ENCODE measurements at places on chromosomes 7 and 10.

DNA sequence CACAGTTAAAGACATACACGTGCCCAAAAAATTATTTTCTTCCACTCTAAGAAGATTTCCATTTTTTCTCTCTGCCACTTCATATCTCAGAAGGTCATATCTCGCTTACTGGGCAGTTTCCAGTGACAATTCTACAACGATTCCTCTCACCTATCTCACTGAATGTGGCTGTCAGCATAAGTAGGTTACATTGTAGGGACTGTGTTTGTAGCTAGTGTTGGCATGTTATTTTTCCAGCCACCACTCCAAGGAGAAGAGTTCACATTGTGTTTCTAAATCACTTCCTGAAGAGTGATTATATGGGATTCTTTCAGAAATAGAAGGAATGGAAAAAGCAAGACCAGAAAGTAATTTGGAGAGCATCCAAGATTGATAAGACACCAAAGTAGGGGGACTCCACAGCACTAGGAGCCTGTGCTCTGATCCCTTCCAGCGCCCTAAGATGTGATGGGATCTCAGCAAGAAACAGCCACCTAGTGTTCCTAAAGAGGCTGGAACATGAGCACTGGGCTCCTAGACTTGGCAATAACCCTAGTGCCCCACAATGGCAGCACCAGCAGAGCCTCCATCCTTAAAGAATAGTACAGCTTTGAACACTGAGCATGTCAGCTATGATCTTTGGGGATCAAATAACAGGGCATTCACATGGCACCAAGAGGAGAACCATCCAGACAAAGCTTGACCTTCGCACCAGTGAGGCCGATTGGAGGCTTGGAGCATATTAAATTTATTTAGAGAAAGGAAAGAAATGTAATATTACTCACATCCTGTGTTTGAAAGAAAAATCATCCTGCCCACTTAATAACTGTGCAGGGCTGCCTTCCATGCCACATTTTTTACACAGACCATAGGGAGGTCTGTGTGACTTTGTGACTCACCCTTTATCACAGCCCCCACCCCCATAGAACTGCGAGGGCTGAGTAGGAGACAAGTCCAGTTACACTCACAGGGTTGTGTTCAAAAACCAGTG is 51.8 kb downstream of the CAV1 start:
- peak; percentile 94 for DNase-seq

- DNase-seq, result peak; percentile 80
Observed at GRCh38 chr10:34121781-34122622, 693.1 kb downstream of the PARD3 start.

- DNase-seq, result no peak
Observed at GRCh38 chr7:150398965-150399320, 19.8 kb downstream of the ZNF775 start.

GRCh38 chr7:89760690-89761089 is 393.6 kb upstream of the STEAP1 start:
- no peak for DNase-seq

GRCh38 chr7:150357771-150358427 is 10.7 kb upstream of the REPIN1 start:
- no peak for DNase-seq

DNA sequence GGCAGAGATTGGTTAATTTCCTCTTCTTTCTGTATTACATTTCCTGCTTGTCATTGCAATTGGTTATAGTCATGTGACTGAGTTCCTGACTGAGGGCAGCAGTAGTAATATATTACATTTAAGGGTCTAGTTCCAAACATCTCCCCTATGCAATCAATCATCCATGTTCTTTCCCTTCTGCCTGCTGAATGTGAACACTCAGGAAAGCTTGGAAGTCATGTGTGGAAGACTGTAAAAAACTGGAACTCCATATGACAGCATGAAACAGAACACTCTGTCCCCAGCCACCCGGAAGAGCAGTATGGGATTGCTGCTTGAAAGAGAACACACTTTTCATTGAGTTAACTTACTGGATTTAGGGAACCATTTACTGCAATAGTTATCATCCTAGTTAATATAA is 459.7 kb upstream of the SEMA3A start:
- DNase-seq, result no peak

DNA sequence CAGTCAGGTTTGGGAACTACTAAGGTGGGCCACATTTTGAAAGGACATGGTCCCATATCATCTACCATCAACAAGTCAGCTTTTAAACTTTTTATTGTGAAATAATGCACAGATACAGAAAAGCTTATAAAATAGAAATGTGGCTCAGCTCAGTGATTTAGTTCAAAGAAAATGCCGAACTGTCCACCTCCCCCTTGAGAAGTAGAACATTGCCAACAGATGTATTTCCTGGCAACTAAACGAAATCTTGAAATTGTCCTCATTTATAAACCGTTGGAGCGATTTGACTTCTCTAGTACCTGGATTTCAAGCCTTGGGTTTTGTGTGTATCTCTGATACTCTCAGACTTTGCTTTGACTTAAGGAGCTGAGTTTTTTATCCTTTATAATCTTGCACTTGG is 32.7 kb upstream of the SMNDC1 start:
- DNase-seq, result no peak

DNA sequence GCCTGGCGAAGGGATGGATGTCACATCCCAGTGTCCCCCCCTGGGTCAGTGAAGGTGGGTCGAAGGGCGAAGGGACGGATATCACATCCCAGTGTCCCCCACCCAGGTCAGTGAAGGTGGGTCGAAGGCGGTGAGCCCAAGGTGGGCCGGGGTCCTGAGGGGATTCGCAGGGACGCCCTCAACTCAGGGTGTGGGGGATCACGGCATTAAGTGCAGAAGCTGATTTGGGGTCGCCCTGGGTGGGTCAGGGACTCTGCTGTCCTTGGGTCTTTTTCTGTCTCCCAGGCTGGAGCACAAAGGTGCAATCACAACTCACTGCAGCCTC is 21.9 kb downstream of the ADAP1 start:
- no peak for DNase-seq

DNA sequence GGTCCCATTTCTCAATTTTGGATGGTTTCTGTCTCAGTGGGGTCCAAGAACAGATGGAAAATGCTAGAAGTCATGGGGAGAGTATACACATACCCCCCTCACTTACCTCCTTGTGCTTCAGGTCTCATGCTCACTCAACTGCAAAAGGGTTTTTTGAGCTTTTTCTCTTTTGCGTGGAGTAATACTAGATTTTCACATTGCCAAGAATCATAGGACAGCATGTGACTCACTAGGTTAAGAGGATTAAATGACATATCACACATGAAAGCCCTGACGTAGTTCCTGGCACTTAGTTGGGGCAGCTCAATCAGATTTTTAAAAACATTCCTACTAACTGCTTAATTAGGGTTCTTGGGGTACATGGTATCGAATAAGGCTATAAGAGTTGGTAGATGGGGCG is 4.5 kb downstream of the PI4K2A start:
- peak; percentile 16 for DNase-seq

DNA sequence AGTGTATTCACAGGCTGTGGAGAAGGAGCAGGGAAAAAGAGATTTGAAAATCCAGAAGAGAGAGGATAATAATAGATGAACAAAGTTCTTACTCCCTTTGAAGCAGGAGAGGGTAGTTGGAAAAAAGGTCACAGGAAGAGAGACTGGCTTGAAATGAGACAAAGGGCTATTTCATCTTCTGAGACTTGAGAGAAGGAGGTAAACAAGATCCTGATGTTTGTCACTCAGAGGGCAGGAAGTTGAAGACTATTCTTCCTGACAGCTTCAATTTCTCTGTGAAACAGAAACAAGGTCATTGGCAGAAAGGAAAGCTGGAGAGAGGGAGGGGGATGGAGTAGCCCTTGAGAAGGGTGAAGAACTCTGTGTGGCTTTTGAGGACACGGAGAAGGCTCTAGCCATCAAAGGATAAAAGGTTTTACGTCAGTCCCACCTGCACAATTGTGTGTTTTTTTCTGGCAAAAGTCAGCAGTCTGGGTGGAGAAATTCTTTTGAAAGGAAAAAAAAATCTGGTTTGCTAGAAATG is 216.1 kb upstream of the STEAP4 start:
- DNase-seq, result no peak

- no peak for DNase-seq
Observed at GRCh38 chr10:38025283-38025682, 14.8 kb downstream of the ZNF33A start.

DNA sequence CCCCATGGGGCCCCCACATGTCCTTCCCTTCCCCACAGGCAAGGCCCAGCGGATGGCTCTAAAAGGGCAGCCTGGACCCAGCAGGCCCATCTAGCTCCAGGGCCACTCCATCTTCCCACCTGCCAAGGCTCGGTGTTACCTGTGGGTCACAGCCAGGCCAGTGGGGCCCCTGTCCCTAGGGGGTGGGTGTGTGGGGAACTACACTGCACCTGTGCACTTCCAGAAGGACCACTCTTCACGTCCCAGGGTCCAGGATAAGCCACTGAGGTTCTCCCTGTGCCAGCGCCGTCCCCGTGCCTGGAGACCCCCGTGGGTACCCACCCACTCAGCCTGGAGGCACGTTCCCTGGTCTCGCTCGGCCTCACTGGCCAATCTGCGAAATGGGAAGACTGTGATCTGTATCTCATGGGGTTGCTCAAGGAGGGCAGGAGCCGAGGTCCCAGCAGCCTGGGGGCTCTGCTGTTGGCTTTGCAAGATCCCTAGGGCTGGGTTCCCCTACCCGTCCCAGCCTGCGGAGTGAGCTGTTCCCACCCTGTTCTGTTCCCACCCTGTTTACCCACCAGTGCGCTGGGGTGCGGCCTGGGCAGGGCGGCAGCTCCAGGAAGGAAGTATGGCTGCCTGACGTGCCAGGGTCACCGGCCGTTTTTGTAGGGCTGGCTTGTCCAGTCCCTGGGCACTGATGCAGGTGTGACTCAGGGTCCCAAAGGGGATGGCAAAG is 4.6 kb downstream of the PWWP2B start:
- DNase-seq, result no peak

DNA sequence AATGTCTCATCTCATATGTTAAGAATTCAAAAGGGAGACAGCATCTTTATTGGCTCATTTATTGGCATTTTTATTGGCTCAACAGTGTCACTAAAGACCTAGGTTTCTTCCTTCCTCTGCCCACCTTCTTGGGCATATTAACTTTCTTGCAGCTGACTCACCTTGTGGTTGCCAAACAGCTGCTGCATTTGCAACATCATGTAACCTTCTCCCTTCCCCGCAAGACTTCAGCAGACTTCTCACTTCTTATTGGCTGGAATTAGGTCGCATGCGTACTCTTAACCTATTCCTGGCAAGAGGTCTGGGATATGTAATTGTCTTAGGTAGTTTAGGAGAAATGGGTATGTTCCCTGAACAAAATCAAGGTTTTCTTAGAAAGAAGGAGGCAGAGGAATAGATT is 263.2 kb downstream of the POU6F2 start:
- DNase-seq, result no peak

GRCh38 chr10:49550563-49550962 is 11.6 kb upstream of the ERCC6 start:
- DNase-seq, result peak; percentile 82

GRCh38 chr10:114862456-114862855 is 40.9 kb downstream of the FHIP2A start:
- DNase-seq, result no peak

DNA sequence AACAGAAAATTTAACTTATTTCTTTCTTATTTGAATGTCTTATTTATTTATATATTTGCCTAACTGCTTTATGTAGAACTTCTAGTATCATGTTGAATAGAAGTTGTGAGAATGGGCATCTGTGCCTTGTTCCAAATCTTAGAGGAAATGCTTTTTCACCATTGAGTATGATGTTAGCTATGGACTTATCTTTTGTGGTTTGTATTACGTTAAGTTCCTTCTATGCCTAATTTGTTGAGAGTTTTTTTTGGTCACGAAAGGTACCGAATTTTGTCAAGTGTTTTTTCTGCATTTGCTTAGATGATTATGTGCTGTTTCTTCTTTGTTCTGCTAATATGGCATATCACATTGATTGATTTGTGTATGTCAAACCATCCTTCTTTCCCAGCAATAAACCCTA is 161.0 kb upstream of the TRIM24 start:
- DNase-seq, result no peak

- no peak for DNase-seq
Observed at GRCh38 chr10:128152741-128153580, 26.7 kb upstream of the MKI67 start.

- DNase-seq, result no peak
Observed at GRCh38 chr7:20233362-20233761, 16.2 kb upstream of the MACC1 start.

DNA sequence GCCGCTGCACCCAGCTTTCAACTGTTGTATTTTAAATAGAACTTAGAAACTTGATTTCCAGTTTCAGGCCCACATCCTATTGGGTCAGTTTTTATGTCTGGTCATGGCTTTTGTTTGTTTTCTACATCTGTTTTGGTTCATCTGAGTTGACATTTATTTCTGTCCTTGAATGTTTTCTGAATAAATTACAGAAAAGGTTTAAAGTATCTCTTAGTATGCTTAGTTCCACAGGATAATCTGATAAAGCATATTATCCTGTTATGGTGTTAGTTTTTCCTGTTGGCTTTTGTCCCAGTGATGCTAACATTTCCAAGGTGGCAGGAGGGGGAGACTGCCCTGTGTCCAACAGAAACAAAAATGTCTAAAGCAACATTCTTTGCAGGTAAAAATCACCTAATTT is 733.2 kb downstream of the INHBA start:
- DNase-seq, result no peak

All from iris pigment epithelial cell (primary cell).